ENCODE measurements at places on chromosomes 7 and 10.

GRCh38 chr7:106110885-106111654 is 1.0 kb downstream of the SYPL1 start:
- no peak for DNase-seq

- DNase-seq = no peak
Measured at GRCh38 chr10:130135676-130136225, 440 bp upstream of the GLRX3 start.

- DNase-seq = no peak
Measured at GRCh38 chr10:121205625-121206024, 354.5 kb downstream of the WDR11 start.

- no peak for DNase-seq
Measured at GRCh38 chr10:78260141-78260540, 226.5 kb downstream of the RPS24 start.

GRCh38 chr10:99387071-99387470 is 43.4 kb downstream of the GOT1 start:
- no peak for DNase-seq

DNA sequence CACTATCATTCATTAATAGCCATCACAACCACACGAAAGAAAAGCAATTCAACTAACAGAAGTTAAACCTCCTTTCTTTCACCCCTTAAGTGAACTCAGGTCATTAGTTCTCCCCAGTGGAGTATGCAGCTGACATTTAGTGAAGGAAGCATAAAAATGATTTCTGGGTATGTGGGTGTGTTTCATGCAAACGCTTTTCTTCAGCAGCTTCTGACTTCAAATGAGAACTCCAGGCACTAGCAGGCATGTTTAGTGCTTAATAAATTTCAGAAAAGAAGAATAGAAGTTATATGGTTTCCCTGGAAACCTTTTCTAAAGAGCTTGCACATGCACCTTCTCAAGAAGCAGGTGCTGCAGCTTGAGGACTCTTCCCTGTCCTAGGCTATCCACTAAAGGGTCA is 62.5 kb downstream of the PIK3CG start:
- no peak for DNase-seq

DNA sequence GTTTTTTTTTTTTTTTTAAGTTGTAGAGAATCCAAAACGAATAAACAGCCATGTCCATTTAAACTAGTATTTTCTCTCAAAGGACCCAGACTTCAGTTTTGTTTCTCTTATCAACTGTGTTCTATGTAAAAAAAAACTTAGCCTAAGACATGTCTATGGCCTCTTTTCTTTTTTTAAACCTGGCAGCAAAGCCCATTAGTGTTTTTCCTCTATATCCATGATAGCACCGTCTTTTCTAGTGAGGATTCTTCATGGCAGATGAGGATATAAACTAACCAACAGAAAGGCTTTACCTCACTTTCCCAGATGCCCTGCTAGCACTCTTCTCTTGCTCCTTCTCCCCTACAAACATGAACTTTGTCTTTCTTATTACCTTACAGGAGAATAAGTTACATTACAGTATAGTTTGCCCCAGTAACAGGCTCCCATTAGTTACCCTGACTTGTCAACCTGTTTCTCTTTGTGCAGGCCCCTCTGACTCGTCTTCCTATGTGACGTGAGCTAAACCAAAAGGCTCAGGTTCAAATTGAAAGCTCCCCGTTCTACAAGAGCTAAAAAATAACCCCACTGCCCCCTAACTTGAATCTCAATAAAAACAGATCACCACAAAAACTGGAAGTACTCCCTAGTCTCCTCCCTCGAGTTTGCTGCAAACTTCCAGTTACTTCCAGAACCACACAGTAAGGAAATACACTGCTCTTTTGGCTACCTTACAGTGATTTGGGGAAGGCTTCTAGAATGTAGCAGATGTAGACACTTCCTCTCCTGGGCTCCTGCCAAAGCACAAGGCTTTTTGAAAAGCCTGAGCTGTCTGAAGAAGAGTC is 20.1 kb downstream of the P4HA1 start:
- no peak for DNase-seq

DNA sequence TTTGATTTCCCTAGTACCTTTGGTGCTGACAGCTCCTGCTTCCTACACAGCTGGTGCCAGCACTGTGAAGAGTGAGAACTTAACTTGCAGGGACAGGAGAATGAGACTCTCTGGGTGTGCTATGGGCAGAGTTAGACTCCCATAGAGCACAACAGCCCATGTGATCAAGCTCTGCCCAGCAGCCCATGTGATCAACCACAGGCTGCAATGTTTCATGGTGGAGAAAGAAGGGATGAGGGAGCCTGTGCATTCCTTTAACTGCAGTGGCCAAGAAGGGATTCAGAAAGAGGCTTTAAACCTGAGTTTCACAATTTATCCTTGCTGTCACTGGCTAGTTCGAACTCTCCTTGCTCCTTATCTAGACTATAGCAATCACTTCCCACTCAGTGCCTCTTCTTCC is 10.0 kb upstream of the MEST start:
- no peak for DNase-seq

GRCh38 chr7:39606941-39607340 is 16.4 kb upstream of the RALA start:
- no peak for DNase-seq

- DNase-seq = no peak
Measured at GRCh38 chr7:77466450-77466849, 50.3 kb upstream of the GSAP start.

DNA sequence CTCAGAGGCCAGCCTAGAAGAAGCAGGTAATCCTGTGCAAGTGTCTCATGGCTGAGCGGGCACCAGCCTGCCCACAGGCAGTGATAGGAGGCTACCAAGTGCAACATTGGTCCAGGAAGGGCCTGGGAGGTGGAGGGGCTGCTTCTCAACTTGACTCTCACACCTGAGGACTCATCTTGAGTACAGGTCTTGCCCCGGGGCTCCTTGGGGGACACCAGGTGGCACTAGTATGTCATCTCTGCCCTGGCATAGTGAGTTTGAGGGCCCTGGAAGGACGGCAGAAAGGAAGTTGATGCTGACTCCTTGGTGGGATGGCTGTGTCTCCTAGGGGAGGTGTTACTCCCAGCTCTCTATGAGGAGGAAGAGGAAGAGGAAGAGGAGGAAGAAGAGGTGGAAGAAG is 2.3 kb downstream of the CCDC136 start:
- DNase-seq = no peak

- DNase-seq = no peak
Measured at GRCh38 chr7:127550247-127550646, 35.1 kb downstream of the GCC1 start.

- no peak for DNase-seq
Measured at GRCh38 chr7:41047789-41048191, 655.1 kb downstream of the INHBA start.

All from stimulated activated CD8-positive, alpha-beta memory T cell treated with anti-CD3 and anti-CD28 coated beads, Interleukin-4, amount 100 ng/mL, for 24 hours (primary cell).